ENCODE measurements at places on chromosomes 3 and 15.

DNA sequence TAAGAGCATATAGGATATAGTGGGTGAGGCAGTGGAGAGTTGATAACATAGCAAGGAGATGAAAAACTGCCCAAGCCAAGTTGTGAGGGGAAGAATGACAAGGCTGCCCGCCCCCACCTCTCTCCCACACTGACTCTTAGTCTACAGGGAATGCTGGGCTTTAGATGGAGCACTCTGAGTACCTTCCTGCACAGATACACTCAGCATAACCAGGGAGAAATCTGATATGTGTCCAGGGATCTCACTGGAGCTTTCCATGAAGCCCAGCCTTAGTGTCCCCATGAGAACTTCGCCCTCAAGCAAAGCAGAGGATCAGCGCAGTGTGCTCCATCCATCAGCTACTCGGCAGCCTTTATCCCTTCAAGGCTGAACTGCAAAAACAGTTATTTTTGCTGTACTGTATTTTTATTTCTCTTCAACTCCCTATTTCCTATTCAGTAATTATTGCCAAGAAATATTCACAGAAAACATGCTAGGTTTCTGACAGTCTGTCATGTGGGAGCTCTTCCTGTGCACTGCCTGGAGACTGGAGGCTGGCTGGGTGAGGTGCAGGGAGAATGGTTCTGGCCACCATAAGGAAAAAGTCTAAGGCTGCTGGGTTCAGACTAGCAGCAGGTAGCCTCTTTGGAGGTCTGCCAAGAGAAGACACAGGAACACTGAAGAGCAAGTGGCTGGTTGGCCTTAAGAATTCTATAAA is 475.2 kb upstream of the PPP2R3A start:
- no peak for DNase-seq

DNA sequence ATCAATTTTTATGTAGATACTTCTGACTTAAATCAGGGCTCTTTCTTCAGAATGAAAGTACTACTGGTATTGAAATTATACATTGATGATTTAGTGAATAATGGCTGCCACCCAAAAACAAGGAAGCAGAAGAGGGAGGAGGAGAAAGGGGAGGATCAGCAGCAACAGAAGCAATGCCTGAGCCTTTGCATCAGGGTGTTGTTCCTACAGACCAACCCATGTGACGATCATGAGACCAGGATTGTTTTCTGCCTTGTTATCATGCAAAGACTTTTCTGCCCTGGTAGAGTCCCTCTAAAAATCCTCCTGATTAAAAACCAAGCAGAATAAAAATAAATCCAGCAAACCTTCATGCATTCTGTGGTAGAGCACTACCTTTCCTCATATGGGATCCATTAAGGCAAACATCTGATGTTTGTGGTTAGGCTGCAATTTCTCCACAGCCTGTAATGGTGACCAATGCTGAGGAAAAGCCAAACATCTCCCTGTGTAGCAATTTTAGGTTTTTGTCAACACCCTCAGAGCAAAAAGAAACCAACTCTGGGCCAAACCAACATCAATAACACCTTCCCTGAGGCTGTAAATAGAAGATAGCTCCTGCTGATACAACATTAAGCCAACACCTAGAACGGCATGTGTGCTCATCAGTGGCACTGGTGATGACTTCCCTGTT is 191.7 kb downstream of the ATP8B4 start:
- no peak for DNase-seq

GRCh38 chr3:195337747-195338146 is 66.8 kb upstream of the XXYLT1 start:
- no peak for DNase-seq

DNA sequence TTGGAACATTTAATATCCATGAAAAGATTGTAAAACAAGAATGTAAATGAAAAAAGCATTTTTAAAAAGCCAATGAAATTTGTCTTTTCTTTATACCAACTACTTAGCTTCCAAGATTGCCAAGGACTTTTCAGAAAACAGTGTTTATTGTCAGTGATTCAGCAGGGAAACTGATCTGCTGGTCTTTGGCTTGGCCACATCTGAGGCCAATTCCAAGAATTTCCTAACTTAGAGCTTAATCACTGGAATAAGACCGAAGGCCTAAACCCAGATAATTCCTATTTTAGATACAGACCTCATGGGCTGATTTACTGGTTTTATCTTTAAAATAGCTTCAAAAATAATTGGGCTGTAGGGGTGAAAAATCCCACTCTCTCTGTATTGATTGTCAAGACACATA is 260.5 kb upstream of the RORA start:
- no peak for DNase-seq

DNA sequence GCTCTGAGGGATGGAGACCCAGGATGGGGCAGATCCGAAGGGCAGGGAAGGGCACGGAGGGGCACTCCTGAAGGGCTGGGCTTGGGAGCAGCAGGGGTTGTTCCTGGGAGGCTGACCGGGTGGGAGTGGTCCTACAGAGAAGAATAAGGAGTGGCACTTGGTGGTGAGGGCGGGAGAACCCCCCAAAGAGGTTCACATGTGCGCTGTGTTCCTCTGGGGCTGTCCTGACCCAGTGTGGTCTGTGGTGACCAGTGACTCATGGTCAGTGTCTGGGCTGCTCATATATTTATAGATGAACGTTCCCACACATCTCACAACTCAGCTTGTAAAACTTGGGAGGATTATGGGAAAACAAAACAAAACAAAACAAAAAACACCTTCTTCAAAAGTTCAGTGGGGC is 10.0 kb downstream of the TRPM1 start:
- no peak for DNase-seq

GRCh38 chr3:46662771-46663551 is 30.5 kb downstream of the ALS2CL start:
- DNase-seq: no peak

- DNase-seq: peak; percentile 53
These were observed 19.2 kb upstream of the KPNA1 start for GRCh38 chr3:122533931-122534334.

Data from GM12891 (cell line).